Smooth muscle cell of bladder (primary cell): ENCODE measurements at places on chromosomes 2 and 18. TPM values are rescaled to one million over a fixed set of nuclear protein-coding genes. Genes with fewer than 3 reads are reported as not detected.

ZSWIM2 gene
- total RNA-seq: under 0.01 and 0.09 TPM in 2 replicates

REG3A gene
- total RNA-seq: not detected in 2 replicates

TBR1 gene
- under 0.01 TPM in 1 of 2 replicates, not detected in the other for total RNA-seq

POMC gene
- total RNA-seq: 0.57 and 2.8 TPM in 2 replicates

TEX44 gene
- total RNA-seq: not detected in 2 replicates

RUFY4 gene
- total RNA-seq: not detected in 2 replicates

BOLL gene
- not detected in 2 replicates for total RNA-seq

CRYGC gene
- total RNA-seq: not detected in 2 replicates

ITGA4 gene
- total RNA-seq: 18.3 and 41.4 TPM in 2 replicates

LIMS3 gene
- total RNA-seq: 2.8 and 5.2 TPM in 2 replicates

ANKRD23 gene
- total RNA-seq: 1.00 and 1.3 TPM in 2 replicates

MYL12B gene
- 390 and 424 TPM in 2 replicates for total RNA-seq

AMER3 gene
- total RNA-seq: not detected in 2 replicates

ZFAND2B gene
- total RNA-seq: 18.6 and 19.0 TPM in 2 replicates

LBX2 gene
- 1.3 and 2.9 TPM in 2 replicates for total RNA-seq

DSG1 gene
- not detected in 2 replicates for total RNA-seq

SLC8A1 gene
- 13.1 and 19.8 TPM in 2 replicates for total RNA-seq

TNS1 gene
- 37.3 and 74.4 TPM in 2 replicates for total RNA-seq

POTEE gene
- total RNA-seq: not detected in 2 replicates

TUBA3E gene
- not detected in 2 replicates for total RNA-seq

GBX2 gene
- total RNA-seq: 0.14 TPM in 1 of 2 replicates, not detected in the other

TUBB8B gene
- not detected in 2 replicates for total RNA-seq

CHST9 gene
- total RNA-seq: not detected in 2 replicates

MYO5B gene
- total RNA-seq: 0.18 and 0.28 TPM in 2 replicates

SRD5A2 gene
- not detected in 2 replicates for total RNA-seq

LANCL1 gene
- total RNA-seq: 31.3 and 31.9 TPM in 2 replicates

RANBP2 gene
- 49.4 and 63.2 TPM in 2 replicates for total RNA-seq
